Hematopoietic multipotent progenitor cell treated with erythropoietin and hydrocortisone succinate and interleukin-3 and kit ligand, for 15 days (in vitro differentiated cells): ENCODE measurements at places on chromosomes 7 and 10.

DNA sequence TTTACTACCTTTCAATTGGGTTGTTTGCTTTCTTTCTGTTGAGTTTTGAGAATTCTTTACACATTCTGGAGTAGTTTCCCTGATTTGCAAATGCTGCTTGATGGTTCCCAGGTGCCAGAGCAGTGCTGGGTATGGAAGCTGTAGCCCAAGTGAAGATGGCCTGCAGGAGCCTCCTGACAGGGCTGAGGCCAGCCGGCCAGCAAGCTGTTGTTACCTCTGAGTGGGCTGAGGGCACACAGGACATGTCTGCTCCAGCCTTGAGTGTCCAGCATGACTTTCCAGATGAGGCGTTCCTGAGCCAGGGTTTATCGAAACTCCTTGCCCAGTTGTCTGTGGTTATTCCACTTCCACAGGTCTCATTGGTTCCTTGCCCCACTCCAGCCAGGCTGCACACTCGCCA, 164.6 kb upstream of the TNS3 start:
- no peak for DNase-seq

- DNase-seq = no peak
Observed at GRCh38 chr10:21363092-21363730, 162.3 kb downstream of the SKIDA1 start.

GRCh38 chr10:42941295-42941644, 135.6 kb upstream of the RET start:
- DNase-seq = no peak

- DNase-seq = no peak
Observed at GRCh38 chr10:109450702-109451101, 472.6 kb downstream of the XPNPEP1 start.

DNA sequence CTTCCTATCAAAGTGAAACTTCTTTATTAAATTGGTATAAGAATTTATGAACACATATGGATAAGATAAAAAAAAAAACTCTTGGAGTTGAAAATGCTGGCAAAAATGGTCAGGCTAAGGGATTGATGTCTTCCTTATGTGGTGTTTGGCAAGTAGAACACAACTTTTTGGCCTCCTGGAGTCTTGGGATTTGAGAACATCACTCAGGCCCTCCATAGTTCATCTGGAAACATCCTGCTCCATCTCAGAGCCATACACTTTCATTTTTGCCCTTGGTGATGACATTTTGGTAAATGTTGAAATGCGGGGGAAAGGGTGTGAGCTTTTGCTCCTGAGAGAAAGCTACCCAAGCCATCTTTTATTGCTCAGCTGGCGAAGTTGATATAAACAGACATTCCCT, 27.5 kb upstream of the BTBD16 start:
- DNase-seq = no peak

- DNase-seq = no peak
Observed at GRCh38 chr10:30121401-30121800, 62.0 kb upstream of the JCAD start.
